Gastrocnemius medialis (tissue), 4 donors: ENCODE measurements at places on chromosomes 11 and 22. TPM values are rescaled to one million over a fixed set of nuclear protein-coding genes. Genes with fewer than 3 reads are reported as not detected.

DNA sequence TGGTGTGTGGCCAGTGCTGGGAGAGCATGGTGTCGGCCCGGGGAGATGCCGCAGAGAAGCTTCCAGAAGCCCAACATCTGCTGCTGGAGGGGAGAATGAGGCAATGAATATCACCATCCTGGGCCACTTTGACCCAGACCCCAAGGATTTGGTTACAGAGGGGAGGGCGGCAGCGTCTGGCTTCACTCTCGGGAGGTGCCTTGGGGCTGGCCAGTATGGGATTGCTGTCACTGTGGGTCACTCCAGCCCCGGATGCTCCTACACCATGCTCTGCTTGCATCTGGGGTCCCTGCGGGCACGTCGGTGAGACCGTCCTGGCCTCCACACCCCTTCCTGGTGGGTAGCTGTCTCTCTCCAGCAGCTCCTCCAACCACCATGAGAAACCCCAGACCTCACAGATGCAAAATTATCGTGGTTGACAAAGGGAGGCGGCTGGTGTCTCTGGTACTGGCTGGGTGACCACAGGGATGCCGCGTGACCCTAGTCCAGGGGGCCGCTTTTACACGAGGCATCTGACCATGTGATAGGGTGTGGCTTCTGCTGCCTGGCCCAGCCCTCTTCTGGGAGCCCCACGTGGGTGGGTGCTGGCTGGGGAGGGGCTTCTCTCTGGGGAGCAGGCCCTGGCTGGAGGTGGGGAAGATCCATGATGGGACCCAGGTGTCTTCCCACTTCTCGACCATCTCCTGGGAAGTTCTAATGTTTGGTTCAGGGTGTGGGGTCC, 5.7 kb downstream of the KCNQ1 start:
- peaks cover 22% of the 10 kb centered on the region for H3K27me3 ChIP-seq
- H3K4me3 ChIP-seq: no peak overlapping the region
- DNase-seq: no peak

- peak overlapping the region; percentile 59 for H3K4me3 ChIP-seq
- peak; percentile 43 for DNase-seq
- H3K4me1 ChIP-seq: peaks cover 9% of the 10 kb centered on the region
- no peaks in the 10 kb centered on the region for H3K36me3 ChIP-seq
These were observed 868 bp downstream of the TSPAN18 start for GRCh38 chr11:44727373-44728287.

GRCh38 chr11:102047305-102047924, at the start of gene CFAP300:
TSS of gene CFAP300 (plus strand) at chr11:102047437. CDS start at chr11:102047471, 34 bp downstream.
- no peaks in the 10 kb centered on the region for H3K4me1 ChIP-seq
- peak within 1 kb of the TSS; percentile 87 for H3K4me3 ChIP-seq
- no peaks in the 10 kb centered on the region for H3K36me3 ChIP-seq
- peak; percentile 58 for DNase-seq
- H3K27ac ChIP-seq: peak within 1 kb of the TSS; percentile 40
- H3K27me3 ChIP-seq: peaks cover 7% of the 10 kb centered on the region

DNA sequence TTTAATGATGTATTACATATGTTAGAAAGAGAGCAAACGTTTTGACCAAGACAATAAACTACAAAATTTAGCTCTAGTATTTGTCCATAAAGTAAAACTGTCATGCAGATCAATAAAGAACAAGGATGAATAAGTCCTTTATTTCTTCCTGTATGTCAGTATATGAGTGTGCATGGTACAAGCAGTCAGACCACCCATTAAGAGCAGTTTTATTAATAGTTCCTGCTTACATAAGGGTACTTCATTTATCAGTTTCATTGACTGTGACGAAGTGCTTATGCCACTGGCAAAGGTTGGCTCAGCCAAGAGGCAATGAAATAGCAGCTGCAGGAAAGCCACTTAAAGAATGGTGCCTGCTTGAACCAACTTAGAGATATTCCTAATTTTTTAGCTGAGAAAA, 913.0 kb upstream of the CNTN5 start:
- no peak overlapping the region for H3K27ac ChIP-seq
- H3K4me3 ChIP-seq: no peak overlapping the region
- H3K4me1 ChIP-seq: no peaks in the 10 kb centered on the region
- no peaks in the 10 kb centered on the region for H3K36me3 ChIP-seq
- no peak for DNase-seq

TRIM34 gene
- 1.3 TPM for total RNA-seq

GRCh38 chr22:44620129-44620840, 81.7 kb upstream of the PRR5 start:
- DNase-seq: no peak
- H3K27ac ChIP-seq: no peak overlapping the region
- H3K36me3 ChIP-seq: no peaks in the 10 kb centered on the region
- H3K27me3 ChIP-seq: peaks cover 40% of the 10 kb centered on the region

GRCh38 chr11:72519220-72519881, 85.0 kb upstream of the CLPB start:
- no peaks in the 10 kb centered on the region for H3K4me1 ChIP-seq
- no peaks in the 10 kb centered on the region for H3K36me3 ChIP-seq
- H3K27me3 ChIP-seq: no peaks in the 10 kb centered on the region

- H3K27me3 ChIP-seq: no peaks in the 10 kb centered on the region
- peak overlapping the region; percentile 47 for H3K4me3 ChIP-seq
- H3K27ac ChIP-seq: no peak overlapping the region
- no peak for DNase-seq
These were observed 379 bp upstream of the RAB38 start for GRCh38 chr11:88175569-88176075.

- H3K27me3 ChIP-seq: no peaks in the 10 kb centered on the region
- H3K36me3 ChIP-seq: no peaks in the 10 kb centered on the region
- no peaks in the 10 kb centered on the region for H3K4me1 ChIP-seq
- no peak overlapping the region for H3K27ac ChIP-seq
These were observed 913.6 kb downstream of the NTM start for GRCh38 chr11:132284048-132284447.

GRCh38 chr11:76335842-76336241, 45.1 kb downstream of the THAP12 start:
- no peak for DNase-seq
- H3K36me3 ChIP-seq: no peaks in the 10 kb centered on the region
- no peak overlapping the region for H3K27ac ChIP-seq

DTX4 gene
- 0.55 TPM for total RNA-seq

DNA sequence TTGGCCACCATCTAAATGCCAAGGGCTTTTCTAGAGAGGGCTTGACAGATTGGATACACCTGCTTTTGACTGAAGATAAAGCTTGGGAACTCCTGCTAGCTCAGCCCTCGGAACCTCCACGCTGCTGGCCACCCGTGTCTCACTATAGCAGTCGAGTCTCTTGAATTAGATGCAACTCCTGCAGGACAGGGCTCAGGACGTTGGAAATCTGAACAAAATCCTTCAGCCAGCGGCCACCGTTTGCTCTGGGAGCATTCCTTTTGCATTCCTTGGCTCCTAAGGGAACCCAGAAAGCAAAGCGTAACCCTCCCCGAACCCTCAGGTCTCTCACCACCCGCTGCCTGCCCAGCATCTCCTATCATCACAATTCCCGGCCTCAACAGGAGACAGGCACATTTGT, 77.8 kb downstream of the GRIK4 start:
- DNase-seq: no peak
- no peak overlapping the region for H3K4me3 ChIP-seq
- H3K36me3 ChIP-seq: no peaks in the 10 kb centered on the region

GRCh38 chr22:29072979-29073617, at the start of gene KREMEN1:
TSS of gene KREMEN1 (plus strand) at chr22:29073035. CDS start at chr22:29073131, 96 bp downstream.
- H3K27ac ChIP-seq: peak within 1 kb of the TSS; percentile 70
- peaks cover 27% of the 10 kb centered on the region for H3K4me1 ChIP-seq
- H3K36me3 ChIP-seq: no peaks in the 10 kb centered on the region
- H3K4me3 ChIP-seq: peak within 1 kb of the TSS; percentile 94
